ENCODE measurements at places on chromosomes 12 and 14.

GRCh38 chr12:3148366-3149000 lies 71.3 kb downstream of the TSPAN9 start:
- DNase-seq: peak; percentile 67

DNA sequence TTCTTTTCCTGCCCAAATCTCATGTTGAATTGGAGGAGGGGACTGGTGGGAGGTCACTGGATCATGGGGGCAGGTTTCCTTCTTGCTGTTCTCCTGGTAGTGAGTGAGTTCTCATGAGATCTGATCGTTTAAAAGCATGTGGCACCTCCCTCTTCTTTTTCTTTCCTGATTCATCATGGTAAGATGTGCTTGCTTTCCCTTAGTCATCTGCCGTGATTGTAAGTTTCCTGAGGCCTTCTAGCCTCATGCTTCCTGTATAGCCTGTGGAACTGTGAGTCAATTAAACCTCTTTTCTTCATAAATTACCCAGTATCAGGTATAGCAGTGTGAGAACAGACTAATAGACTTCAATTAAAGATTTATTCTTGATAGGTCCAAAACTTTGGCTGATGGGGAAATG lies 83.5 kb downstream of the CAND1 start:
- DNase-seq: no peak

DNA sequence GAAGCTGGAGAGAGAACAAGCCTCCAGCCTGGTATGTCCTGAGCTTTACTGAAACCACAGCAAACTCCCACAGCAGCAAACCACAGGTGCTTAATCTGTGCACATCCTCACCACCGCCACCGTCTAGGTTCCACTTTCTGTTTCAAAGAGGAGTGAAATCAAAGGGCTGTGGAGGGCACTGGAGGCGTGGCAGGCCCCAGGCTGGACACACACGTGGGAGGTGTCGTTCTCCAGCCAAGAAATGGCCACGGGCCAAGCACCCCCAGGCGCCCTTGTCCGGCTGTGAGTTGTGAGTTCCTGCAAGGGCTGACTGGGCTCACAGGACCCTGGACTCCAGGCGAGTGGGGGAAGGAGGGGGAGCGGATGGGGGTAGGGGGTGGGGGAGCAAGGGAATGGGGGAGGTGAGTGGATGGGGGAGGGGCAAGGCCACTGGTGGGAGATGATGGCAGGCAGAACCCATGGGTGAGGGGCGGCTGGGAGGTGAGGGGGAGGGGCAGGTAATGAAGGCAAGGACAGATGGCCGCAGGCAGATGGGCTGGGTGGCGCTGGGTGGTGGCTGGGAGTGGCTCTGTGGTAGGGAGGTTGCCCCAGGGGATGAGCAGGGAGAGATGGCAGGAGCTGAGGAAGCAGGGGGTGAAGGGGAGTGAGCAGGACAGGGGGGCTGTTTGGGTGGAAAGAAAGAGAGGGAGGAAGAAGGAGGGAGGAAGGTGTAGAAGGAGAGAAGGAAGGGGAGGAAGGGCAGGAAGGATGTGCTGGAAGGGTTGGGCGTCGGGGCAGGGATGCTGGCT lies 86.7 kb downstream of the NCOR2 start:
- no peak for DNase-seq

- DNase-seq: no peak
Measured at GRCh38 chr12:100942984-100943749, 148.6 kb downstream of the ANO4 start.

Measured in forelimb muscle (tissue), 1 donor.